SJSA1 (cell line): ENCODE measurements at places on chromosomes 4 and X. TPM values are rescaled to one million over a fixed set of nuclear protein-coding genes. Genes with fewer than 3 reads are reported as not detected.

PDE5A gene
- 45.0 and 68.1 TPM in 2 replicates for total RNA-seq

SETD7 gene
- 13.5 and 22.9 TPM in 2 replicates for total RNA-seq

SPANXB1 gene
- not detected in 2 replicates for total RNA-seq

DNA sequence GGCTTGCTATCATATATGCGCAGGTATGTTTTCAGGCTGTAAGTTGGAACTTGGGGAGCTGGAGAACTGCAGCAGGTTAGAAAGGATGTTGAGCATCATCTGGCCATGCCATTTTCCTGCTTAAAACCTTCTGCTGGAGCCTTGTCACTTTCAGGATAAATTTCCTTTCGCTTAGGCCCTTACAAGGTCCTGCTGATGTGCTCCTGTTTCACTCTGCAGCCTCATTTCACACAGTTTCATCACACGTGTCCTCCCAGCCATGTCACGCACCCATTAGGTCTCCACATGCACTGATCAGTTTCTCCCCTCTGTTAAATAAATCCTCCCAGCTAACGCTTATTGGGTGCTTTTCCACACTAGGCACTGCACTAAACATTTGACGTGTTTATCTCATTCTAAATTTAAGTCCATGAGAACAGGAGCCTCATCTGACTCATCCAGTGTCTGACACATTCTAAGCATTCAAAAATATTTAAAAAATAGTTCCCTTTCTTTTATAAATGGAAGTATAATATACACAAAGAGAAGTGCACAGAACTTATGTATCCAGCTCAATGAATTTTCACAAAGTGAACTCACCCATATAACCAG is 14.5 kb downstream of the SOD3 start:
- no peak overlapping the region for H3K27ac ChIP-seq
- H3K36me3 ChIP-seq, result no peaks in the 10 kb centered on the region
- H3K4me3 ChIP-seq, result no peak overlapping the region
- no peaks in the 10 kb centered on the region for H3K27me3 ChIP-seq
- DNase-seq, result peak; percentile 5

CHRDL1 gene
- total RNA-seq, result 0.89 and 3.6 TPM in 2 replicates

GRCh38 chr4:177446586-177446985 is 4.3 kb upstream of the AGA start:
- H3K27ac ChIP-seq, result no peak overlapping the region
- DNase-seq, result no peak
- no peak overlapping the region for H3K4me3 ChIP-seq

CENPU gene
- total RNA-seq, result 106 and 111 TPM in 2 replicates

GRCh38 chr4:19772581-19772980 is 479.1 kb upstream of the SLIT2 start:
- H3K4me3 ChIP-seq, result no peak overlapping the region
- DNase-seq, result no peak
- H3K27me3 ChIP-seq, result no peaks in the 10 kb centered on the region; the same call in 1 of the 2 replicates
- no peaks in the 10 kb centered on the region for H3K36me3 ChIP-seq
- H3K27ac ChIP-seq, result no peak overlapping the region

EBP gene
- total RNA-seq, result 76.1 and 101 TPM in 2 replicates

FGFRL1 gene
- 12.9 and 21.5 TPM in 2 replicates for total RNA-seq

RBPJ gene
- 34.5 and 96.6 TPM in 2 replicates for total RNA-seq

DNA sequence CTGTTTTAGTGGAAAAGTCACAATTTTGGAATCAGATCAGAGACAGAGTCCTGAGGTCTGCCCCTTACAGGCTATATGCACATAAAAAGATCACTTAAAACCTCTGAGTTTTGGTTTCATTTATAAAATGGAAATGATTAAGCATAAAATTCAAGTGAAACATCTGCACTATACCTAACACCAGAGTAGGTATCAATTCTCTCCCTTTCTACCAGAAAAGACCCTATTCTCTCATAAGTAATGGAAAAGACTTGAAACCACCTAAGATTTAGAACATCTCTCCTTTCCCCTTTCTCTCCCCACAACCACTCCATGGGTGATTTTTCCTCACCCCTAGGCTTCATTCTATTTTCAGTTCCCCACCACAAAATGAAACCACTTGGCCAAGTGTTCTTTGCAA is 907 bp downstream of the LHFPL1 start:
- no peaks in the 10 kb centered on the region for H3K27me3 ChIP-seq
- no peaks in the 10 kb centered on the region for H3K4me1 ChIP-seq
- no peak overlapping the region for H3K27ac ChIP-seq
- no peak for DNase-seq
- H3K36me3 ChIP-seq, result no peaks in the 10 kb centered on the region

DNA sequence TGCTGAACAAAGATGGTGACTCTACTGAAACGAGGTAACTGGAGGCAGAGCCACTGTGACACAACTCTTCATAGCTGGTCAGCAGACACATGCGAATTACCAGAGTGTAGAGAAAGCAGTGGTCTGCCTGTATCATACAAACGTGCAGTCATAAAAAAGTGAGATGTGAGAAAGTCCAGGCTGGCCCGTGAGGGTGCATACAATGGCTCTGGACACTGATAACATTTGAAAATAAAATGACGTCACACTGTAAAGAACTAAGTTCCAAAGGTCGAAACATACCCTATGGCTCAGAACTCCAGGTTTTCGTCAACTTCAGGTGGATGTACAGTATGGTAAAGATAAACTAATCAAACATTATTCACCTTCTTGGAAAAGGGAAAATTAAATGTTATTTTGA is 95.7 kb downstream of the SHISA3 start:
- no peaks in the 10 kb centered on the region for H3K36me3 ChIP-seq
- no peaks in the 10 kb centered on the region for H3K4me1 ChIP-seq
- no peak for DNase-seq
- no peak overlapping the region for H3K27ac ChIP-seq

- no peak for DNase-seq
- H3K4me1 ChIP-seq, result peaks cover 21% of the 10 kb centered on the region
- no peaks in the 10 kb centered on the region for H3K27me3 ChIP-seq
- no peak overlapping the region for H3K27ac ChIP-seq
Measured at GRCh38 chrX:2684256-2684655, 6.8 kb upstream of the CD99 start.
